Umbilical cord (tissue), 2 donors: ENCODE measurements at places on chromosomes 12 and 14. TPM values are rescaled to one million over a fixed set of nuclear protein-coding genes. Genes with fewer than 3 reads are reported as not detected.
A peak's percentile ranks its signal among the peaks of the same experiment; 100 is the strongest.

- no peak for DNase-seq
These were observed 292.9 kb downstream of the RAD51B start for GRCh38 chr14:68112442-68112841.

GRCh38 chr12:24605916-24606315 lies 343.0 kb downstream of the BCAT1 start:
- DNase-seq = no peak

DNA sequence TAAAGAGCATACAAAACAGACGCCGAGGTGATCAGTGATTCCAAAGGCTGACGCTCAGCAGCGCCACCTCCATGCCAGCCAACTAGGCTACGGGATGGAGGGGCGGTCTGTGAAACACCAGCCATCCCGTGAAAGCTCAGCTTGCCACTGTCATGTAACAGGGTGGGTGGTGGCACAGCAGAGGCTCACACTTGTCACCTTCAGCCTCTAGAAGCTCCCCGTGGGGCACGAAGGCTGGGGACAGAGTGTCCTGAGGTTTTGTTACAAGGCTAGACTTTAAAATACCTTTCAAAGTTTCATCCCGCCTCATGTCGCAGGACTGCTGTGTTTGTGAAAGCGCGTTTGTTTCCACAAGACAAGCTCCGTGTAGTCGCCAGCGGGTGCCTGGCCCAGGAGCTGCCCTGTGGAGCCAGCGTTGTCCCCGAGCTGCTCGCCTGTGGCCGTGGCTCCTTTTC lies 20.7 kb downstream of the XRCC3 start:
- no peak for DNase-seq

DNA sequence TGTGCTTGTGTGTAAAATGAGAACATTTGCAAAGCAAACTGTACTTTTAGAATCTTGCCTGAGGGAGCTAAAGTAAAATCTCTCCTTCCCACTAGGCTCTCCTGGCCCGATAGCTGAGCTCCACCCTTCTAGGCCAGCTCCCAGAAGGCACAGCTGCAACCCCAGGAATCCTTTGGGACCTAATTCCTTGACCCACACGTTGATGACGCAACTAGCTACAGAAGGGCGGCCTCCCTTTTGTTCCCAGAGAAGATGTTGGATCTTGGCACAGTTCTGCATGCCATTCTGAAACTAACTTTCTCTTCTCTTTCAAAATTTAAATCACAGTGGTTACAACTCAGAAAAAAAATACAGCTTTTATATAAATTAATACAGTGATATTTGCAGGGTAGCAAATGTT lies 268.1 kb downstream of the EGLN3 start:
- DNase-seq = peak; percentile 63

GRCh38 chr12:68139001-68139400 lies 20.5 kb downstream of the IFNG start:
- DNase-seq = no peak

Gene KLRD1
- total RNA-seq = 5.1 TPM

GRCh38 chr12:41304526-41304925 lies 116.4 kb downstream of the PDZRN4 start:
- DNase-seq = no peak

- peak; percentile 26 for DNase-seq
These were observed 57.6 kb downstream of the BRMS1L start for GRCh38 chr14:35883677-35884293.

Gene RPGRIP1
- total RNA-seq = not detected

- DNase-seq = no peak
These were observed 7.3 kb upstream of the TNFAIP2 start for GRCh38 chr14:103115845-103116572.

Gene LUM
- total RNA-seq = 4,507 TPM

DNA sequence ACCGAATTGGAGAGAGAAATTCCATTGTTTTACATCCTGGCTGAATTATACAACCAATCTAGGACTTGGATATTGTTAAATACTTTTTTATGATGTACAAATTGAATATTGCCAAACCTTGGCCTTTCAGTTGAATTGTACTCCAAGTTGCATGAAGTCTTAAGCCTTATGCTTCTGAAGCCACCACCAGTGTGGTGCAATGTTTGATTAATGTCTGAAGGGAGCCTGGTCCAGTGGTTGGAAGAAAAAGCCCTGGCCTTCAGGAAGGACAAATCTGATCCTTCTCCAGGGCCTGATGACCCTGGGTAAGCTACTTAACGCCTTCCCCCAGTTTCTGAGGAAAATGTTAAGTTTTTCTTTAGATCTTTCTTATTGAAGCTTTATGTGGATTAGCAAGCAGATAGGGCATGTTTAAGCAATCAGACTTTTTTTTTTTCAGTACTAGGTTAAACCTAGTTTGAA lies 72.0 kb downstream of the PAPOLA start:
- DNase-seq = no peak

DNA sequence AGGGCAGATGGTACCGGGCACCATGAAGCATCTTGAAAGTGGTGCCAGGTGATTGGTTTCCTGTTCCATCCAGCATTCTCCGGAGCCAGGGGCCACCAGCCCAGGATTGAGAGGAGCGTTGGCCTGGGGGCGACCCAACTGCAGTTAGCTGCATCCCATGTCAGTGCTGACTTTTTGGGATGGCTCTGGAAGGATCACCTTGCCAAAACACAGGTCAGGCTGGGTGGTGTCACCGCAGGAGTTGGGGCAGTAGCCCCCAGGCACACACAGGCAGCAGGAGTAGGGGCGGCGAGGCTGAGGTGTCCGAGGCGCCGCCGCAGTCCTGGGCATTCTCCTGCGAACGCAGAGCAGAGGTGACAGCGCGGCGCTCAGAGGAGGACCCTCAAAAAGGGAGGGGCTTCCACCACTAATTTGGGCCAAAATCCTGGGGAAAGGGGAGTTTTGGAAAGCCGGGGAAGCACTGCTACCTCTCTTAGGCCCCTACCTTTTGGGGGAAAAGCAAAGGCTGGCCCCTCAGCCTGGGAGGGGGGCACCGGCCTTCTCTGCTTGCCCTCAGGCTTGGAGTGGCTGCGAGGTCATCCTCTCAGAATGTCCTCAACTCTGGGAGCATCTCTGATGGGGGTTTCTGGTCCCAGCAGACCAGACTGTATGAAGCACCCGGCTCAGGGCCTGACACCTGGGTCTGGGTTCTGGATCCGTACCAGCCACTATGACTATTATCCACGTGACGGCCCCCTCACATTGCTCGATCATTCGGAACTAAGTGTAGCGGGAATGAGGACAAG lies 26.7 kb upstream of the LRTM2 start:
- no peak for DNase-seq

Gene RASSF9
- total RNA-seq = 3.9 TPM

- DNase-seq = no peak
These were observed 34.2 kb upstream of the NINJ2 start for GRCh38 chr12:697481-697880.

DNA sequence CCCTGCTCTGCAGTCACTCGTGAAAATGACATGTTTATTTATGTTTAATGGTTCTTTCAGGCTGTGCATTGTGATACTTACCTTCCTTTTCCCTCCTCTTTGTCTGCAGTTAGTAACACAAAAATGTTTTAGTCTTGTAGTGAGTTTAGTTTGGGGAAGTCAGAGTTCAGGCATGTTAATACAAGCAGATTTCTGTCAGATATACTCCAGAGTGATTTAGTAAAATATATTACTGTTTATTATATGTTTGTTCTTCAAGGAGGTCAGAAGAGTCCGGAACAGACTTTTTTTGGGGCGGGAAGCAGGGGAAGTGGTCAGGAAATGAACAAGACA lies 28.7 kb downstream of the MSRB3 start:
- DNase-seq = no peak

DNA sequence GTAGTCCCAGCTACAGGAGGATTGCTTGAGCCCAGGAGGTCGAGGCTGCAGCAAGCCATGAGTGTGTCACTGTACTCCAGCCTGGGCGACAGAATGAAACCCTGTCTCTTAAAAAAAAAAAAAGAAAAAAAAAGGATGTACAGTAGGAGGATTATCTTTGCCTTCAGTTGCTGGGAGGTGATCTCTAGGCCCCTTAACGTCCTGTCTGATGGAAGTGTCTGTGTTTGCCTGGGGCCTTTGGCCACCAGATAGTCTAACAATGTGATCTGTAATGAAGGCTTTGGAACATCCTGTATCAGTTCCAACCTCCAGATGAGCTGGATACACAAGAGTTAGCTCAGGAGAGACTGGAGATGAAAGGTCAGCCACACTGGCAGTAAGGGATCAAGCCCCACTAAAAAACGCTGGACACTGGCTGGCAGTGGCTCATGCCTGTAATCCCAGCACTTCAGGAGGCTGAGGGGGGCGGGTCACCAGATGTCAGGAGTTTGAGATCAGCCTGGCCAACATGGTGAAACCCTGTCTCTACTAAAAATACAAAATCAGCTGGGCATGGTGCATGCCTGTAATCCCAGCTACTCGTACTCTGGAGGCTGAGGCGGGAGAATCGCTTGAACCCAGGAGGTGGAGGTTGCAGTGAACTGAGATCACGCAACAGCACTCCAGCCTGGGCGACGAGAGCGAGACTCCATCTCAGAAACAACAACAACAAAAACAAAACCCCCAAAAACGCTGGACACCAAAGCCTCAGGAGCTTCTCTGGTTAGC lies 19.0 kb upstream of the HNF1A start:
- no peak for DNase-seq

DNA sequence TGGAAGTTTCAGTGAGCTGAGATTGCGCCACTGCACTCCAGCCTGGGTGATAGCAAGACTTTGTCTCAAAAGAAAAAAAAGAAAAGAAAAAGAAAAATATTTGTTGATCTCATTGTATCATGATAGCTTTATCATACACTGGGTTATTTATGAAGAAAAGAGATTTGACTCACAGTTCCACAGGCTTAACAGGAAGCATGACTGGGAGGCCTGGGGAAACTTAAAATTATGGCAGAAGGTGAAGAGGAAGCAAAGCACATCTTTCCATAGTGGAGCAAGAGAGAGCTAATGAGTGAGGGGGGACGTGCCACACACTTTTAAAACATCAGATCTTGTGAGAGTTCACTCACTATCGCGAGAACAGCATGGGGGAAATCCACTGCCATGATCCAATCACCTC lies 72.7 kb upstream of the FUT8 start:
- no peak for DNase-seq

Gene ANKLE2
- total RNA-seq = 38.0 TPM

Gene TAS2R30
- total RNA-seq = 22.4 TPM

GRCh38 chr12:4939418-4940023 lies 29.8 kb downstream of the KCNA1 start:
- no peak for DNase-seq

DNA sequence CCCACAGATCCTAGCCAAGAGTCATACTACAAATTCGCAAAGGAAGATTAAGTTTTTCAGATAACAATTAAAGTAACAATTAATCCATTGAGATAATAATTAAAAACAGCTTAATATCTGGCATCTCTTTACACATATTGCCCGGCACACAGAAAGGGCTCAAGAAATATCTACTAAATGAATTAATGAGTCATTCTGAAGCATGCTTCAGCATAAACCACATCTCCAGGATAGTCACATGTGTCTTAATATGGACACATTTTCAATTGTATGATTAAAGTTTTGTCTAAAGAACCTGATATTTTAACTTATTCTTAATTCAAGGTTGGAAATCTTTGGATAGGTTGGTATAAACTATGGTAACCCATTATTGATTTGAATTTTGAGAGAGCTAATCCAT lies 9.6 kb downstream of the ITPR2 start:
- DNase-seq = no peak

- no peak for DNase-seq
These were observed 8.4 kb downstream of the AHNAK2 start for GRCh38 chr14:104969741-104970230.

DNA sequence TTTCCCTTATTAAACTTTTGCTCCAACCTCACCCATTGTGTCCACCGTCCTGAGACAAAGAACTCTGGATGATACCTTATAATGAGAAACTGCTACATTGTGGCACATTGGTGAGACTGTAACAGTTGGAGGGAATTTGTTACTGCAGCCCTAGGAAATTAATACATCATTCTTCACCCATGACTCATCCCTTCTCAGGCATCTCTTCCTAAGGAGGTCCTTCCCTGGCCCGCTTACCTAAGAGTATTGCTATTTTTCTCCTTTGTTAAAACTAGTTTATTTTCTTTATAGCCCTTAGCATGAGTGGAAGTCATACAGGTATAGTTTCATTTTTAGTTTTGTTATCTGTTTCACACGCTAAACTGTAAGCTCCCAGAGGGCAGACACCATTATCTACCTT lies 87.1 kb downstream of the TMEM260 start:
- DNase-seq = no peak

GRCh38 chr12:32535288-32535999 lies 136.1 kb downstream of the FGD4 start:
- peak; percentile 83 for DNase-seq

DNA sequence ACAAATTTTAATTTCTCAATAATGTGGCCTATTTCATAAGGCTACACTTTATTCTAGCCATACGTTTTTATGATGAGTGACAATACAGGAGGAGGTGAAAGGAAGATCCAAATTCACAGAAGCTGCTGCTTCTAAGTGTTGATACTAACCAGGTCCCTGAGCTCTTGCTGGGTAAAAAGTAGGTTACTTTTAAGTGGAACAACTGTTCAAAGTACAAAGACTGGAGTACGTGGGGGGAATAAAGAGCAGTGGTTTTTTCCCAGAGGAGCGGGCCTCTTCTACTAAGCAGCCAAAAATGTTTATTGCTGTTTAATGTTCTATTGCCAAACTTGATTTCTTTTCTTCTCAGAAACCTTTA lies 301.8 kb downstream of the AEBP2 start:
- DNase-seq = peak; percentile 37

GRCh38 chr14:63438065-63438757 lies 105.0 kb downstream of the PPP2R5E start:
- DNase-seq = peak; percentile 67

Gene NRL
- 0.24 TPM for total RNA-seq

Gene NRIP2
- 0.48 TPM for total RNA-seq

DNA sequence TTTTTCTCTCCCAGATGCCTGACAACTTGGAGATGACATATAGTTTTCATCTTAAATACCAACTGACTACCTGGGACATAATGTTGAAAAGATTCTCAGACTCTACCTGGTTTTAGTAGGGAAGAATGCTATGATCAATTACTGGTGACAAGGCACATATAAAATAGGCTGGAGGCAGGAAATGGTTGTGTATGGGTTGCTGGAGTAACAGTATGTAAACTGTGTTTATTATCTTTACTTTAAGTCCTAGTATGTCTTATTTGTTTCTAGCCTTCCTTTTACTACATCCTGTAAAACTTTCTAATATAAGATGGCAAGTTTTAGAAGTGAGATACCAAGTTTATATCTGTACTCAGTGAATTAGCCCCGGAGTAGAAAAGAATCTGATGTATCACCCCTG lies 98.1 kb downstream of the NUBPL start:
- no peak for DNase-seq

GRCh38 chr12:20101046-20101445 lies 267.3 kb upstream of the PDE3A start:
- no peak for DNase-seq

GRCh38 chr14:29339494-29340172 lies 573.0 kb downstream of the FOXG1 start:
- no peak for DNase-seq

- no peak for DNase-seq
These were observed 184.5 kb downstream of the NUBPL start for GRCh38 chr14:31745741-31746140.

Gene GPR137C
- 4.1 TPM for total RNA-seq

Gene SSPN
- total RNA-seq = 200 TPM
